ENCODE measurements at places on chromosomes 16 and 17.

DNA sequence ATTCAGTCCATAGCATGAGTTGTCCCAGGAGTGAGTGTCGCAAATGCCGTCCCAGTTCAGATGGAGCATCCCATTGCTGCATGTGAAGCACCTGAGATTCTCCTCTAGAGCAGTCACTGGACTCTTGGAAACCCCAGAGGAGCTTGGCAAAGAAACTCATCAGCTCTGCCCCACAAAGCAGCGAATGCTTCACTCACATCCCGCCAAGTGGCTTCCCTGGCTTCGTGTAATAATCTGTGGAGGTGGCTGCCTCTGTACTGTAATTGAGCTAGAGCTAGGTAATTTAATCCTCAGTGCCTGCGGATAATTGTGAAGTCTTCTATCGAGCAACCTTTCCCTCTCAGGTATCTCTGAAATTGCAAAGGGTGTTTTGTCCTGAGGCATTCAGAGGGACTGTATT is 107.1 kb downstream of the SNX29 start:
- no peak for DNase-seq

- DNase-seq = no peak
Observed at GRCh38 chr17:50634915-50635731, 442 bp downstream of the ABCC3 start.

GRCh38 chr17:42760652-42761581 is at the start of gene RAMP2:
Gene RAMP2 (plus strand): TSS chr17:42761227. CDS start chr17:42761262, 35 bp downstream.
- peak; percentile 55 for DNase-seq

- DNase-seq = no peak
Observed at GRCh38 chr16:50315346-50315997, 49.1 kb downstream of the ADCY7 start.

All from HAP-1 (cell line).